Bronchial smooth muscle cell (primary cell): ENCODE measurements at places on chromosomes 2 and 18. TPM values are rescaled to one million over a fixed set of nuclear protein-coding genes. Genes with fewer than 3 reads are reported as not detected.

The LYG2 gene
- total RNA-seq = not detected in 2 replicates

The DARS1 gene
- 77.1 and 138 TPM in 2 replicates for total RNA-seq

The COL6A3 gene
- total RNA-seq = 1,632 and 2,334 TPM in 2 replicates

The CCDC85A gene
- 0.32 TPM in 1 of 2 replicates, not detected in the other for total RNA-seq

The TUBB8B gene
- total RNA-seq = not detected in 2 replicates

The SLC9A4 gene
- total RNA-seq = not detected in 2 replicates

The UGT1A9 gene
- not detected in 2 replicates for total RNA-seq

The SLC38A11 gene
- total RNA-seq = 0.09 and 0.47 TPM in 2 replicates

The GRHL1 gene
- 0.16 and 0.52 TPM in 2 replicates for total RNA-seq

The ANKRD44 gene
- total RNA-seq = 9.4 and 9.9 TPM in 2 replicates

The SERPINB3 gene
- total RNA-seq = 0.09 TPM in 1 of 2 replicates, not detected in the other
